Liver (tissue), 10 donors: ENCODE measurements at places on chromosomes 5 and 9. TPM values are rescaled to one million over a fixed set of nuclear protein-coding genes. Genes with fewer than 3 reads are reported as not detected.

GRCh38 chr5:106135473-106135872 lies 1535.3 kb downstream of the EFNA5 start:
- DNase-seq: no peak

DNA sequence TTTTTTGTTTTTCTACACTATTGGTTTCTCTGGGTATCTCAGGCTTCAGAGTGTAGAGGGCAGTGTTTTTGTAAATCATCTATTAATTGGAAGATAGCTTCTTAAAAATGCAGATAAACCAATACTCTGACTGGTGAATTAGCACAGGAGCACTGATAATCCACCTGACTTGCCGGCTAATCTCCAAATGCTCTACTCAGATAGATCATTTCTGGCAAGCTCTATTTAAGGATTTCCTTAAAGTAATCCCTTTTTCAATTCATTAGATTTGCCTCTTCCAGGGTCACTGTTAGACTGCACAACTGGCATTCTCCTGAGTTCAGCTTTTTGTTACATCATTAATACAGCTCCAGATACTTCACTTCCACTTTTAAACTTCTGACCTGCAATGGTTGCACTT lies 1390.3 kb upstream of the NUDT12 start:
- no peak for DNase-seq

PCDH12 gene
- 4.8 TPM for total RNA-seq

DNA sequence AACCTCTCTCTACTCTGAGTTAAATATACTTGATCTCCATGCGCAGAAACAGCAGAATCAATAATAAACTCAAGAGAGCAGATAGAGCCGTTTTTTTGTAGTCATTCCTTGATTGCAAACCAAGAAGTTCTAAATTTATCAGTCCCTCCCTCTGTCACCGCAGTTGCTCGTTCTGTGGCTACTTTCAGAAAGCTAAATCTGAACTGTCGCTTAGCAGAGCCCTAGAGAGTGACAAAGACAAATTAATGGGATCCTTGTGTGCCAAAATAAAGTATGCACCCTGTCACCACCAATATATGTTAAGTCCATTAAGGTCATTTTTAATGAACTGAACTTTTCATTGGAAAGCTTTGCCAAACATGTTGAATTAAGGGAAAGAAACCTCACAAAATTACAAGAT lies 218.3 kb downstream of the ADAMTSL1 start:
- DNase-seq: no peak

GRCh38 chr5:179438461-179438860 lies 93.2 kb upstream of the ADAMTS2 start:
- DNase-seq: no peak

- no peak for DNase-seq
Observed at GRCh38 chr5:170731052-170731451, 52.5 kb upstream of the GABRP start.

- no peak for DNase-seq
Observed at GRCh38 chr5:76527685-76528161, 95.5 kb downstream of the F2RL2 start.

GRCh38 chr5:137617528-137618205 lies 118.2 kb downstream of the KLHL3 start:
- DNase-seq: no peak

- DNase-seq: no peak
Observed at GRCh38 chr5:153901449-153901848, 137.3 kb downstream of the FAM114A2 start.

DNA sequence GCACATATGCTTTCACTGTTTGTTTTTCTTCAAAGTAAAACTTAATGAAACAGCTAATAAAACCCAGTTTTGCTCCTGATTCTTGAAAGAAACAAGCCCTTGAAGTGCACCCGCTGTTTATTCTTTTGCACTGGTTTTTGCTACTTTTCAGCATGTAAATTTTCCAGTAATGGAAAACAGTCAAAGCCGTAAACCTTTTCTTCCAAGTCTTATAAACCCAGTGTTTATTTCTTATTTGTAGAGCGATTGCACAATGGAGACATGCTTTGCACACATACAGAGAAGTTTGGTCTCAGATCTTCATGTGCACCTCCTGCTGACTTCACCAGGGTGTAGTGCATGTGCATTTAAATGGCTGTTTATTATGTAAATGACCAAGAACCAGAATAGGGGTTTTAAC lies 51.8 kb downstream of the ATG10 start:
- no peak for DNase-seq

- no peak for DNase-seq
Observed at GRCh38 chr9:124694414-124695279, 76.5 kb downstream of the NR6A1 start.

DNA sequence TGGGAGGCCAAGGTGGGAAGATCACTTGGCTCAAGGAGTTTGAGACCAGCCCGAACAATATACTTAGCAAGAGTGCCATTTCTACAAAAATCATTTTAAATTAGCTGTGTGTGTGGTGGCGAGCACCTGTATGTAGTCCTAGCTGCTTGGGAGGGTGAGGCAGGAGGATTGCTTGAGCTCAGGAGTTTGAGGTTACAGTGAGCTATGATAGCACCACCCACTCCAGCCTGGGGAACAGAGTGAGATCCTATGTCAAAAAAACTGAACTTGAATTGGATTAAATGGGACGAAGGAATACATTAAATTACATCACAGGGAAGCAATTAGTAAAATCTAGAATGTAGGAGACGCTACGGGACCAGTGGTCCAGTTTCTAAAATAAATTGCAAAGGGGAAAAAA lies 6.4 kb upstream of the ETF1 start:
- no peak for DNase-seq

DNA sequence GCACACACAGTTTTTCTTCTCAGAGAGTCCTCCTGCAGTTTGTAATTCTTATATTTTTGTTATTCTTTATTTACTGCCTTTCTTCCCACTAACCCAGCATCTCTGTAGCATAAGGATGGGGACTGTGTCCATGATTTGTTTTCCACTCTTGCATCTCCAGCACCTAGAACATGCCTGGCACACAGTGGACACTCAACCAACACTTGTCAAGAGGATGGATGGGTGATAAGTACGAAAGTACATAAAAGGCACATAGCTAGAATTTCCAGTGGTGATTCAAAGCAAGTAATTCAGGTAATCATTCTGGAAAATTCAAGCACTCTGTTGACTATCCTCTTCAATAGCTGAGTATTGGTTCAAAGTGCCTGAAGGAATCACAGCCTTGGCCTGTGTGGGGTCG lies 60.2 kb upstream of the TRIO start:
- DNase-seq: no peak

DNA sequence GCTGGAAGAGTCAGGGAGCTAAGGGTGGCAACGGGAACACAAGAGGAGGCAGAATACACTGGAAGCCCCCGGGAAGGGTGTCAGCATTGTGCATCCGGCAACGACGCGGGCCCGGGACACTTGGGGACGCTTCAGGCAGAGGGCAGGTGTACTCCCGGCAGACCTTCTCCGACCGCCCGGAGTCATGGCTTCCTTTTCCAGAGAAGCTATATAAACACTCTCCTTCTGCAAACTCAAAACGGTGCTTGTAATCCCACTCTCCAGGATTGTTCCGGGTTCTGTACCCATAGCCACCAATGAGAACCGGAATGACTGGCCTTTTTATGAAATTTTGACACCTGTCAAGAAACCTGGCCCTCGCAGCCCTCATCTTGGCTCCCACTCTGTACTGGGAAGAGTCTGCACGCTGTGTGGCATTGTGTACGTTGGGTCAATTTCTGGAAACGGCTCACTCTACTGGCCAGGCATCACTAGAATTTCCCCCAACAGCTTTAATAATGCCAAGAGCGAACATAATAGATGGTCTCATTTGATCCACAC lies 462 bp upstream of the MCC start:
- no peak for DNase-seq

DNA sequence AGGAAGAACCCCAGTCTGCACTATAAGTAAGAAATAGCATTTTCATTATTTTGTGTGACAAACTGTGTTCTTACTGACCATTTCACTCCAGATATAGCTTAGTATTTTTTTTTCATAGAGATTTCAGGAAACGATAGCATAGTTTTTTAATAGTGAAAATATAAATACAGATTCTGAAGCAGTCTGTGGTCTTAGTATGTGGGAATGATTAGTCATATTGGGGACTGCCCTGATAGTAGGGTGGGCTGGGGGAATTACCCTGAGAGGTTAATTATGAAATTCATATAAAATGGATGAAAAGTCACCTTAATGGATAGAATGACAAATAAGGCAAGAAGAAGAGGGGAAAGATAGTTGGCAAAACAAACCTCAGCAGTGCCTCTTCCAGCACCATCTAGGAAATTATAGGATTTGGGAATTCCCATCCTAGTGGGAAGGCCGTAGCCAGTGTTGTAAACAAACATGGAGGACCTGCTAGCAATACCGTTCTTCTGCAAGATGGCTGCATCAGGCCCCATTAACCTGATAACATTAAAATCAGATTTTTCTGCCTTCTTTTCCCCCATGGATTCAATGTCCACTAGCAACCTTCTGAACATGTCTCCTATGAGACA lies 23.7 kb upstream of the NR3C1 start:
- no peak for DNase-seq

DNA sequence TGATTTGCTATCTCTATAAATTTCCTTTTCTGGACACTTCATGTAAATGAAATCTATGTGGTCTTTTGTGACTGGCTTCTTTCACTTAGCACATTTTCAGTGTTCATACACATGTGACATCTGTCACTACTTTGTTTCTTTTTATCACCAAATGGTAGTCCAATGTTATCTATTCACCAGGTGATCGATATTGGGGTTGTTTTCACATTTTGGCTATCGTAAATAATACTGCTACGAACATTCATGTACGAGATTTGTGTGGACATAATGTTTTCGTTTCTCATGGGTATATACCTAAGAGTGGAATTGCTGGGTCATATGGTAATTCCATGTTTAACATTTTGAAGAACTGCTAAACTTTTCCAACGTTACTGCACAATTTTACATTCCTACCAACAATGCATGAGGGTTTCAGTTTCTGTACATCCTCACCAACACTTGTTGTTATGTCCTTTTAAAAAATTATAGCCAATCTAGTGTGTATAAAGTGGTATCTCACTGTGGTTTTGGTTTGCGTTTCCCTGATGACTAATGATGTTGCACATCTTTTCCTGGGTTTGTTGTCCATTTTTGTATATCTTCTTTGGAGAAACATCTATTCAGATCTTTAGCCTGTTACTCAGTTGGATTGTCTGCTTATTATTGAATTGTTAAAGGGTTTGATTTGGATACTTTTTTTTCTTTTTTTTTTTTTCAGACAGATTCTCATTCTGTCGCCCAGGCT lies 263.0 kb downstream of the PDZD2 start:
- DNase-seq: no peak

GRCh38 chr5:82523633-82524032 lies 245.5 kb upstream of the RPS23 start:
- no peak for DNase-seq

BARHL1 gene
- not detected for total RNA-seq

PPWD1 gene
- 23.7 TPM for total RNA-seq

- DNase-seq: no peak
Observed at GRCh38 chr9:2269778-2270177, 254.6 kb downstream of the SMARCA2 start.

SLC4A9 gene
- not detected for total RNA-seq
